ENCODE measurements at places on chromosomes 7 and 10.
A peak's percentile ranks its signal among the peaks of the same experiment; 100 is the strongest.

GRCh38 chr7:43824963-43825362 lies 44.4 kb downstream of the MRPS24 start:
- no peak for DNase-seq

GRCh38 chr10:110613341-110613995 lies 30.7 kb upstream of the RBM20 start:
- DNase-seq: no peak

DNA sequence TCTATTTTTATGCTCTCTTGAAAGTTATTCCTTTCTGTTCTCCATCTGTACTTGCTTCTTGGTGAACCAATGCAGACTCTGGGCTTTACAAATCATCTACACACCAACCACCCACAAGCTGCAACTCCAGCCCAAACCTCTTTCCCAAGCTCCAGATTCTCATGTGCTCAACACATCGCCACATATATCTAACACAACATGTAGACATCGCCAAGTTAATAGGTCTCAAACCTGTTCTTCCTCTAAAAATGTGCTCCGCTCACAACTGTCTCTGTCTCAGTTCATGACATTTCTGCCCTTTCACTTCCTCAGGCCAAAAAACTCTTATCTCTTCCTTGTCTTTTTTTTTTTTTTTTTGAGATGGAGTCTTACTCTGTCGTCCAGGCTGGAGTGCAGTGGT lies 95.7 kb upstream of the EEPD1 start:
- DNase-seq: no peak

DNA sequence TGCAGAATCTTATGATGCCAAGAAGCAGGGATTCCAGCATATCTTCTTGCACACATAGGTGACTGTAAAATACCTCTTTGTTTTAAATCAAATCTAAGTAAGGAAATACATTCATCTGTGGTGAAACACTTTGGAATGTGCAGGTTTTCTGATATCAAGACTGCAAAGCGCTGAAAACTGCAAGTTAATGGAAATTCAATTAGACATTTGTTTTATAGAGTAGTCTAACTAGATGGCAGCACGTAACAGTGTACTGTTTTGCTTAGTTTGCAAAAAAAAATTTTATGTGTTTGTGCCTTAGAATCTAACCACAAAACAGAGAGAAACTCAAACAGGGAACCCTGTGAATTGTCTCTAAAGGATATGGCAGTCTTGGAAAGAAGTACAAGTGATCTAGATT lies 259.2 kb downstream of the HDAC9 start:
- no peak for DNase-seq

GRCh38 chr7:79593866-79594301 lies 140.4 kb upstream of the MAGI2 start:
- peak; percentile 29 for DNase-seq

GRCh38 chr7:157635148-157635500 lies 298.3 kb downstream of the DNAJB6 start:
- DNase-seq: no peak

GRCh38 chr7:27164367-27165088 lies 809 bp downstream of the HOXA9 start:
- DNase-seq: no peak

GRCh38 chr7:123558289-123558874 lies 764 bp upstream of the NDUFA5 start:
- DNase-seq: no peak

DNA sequence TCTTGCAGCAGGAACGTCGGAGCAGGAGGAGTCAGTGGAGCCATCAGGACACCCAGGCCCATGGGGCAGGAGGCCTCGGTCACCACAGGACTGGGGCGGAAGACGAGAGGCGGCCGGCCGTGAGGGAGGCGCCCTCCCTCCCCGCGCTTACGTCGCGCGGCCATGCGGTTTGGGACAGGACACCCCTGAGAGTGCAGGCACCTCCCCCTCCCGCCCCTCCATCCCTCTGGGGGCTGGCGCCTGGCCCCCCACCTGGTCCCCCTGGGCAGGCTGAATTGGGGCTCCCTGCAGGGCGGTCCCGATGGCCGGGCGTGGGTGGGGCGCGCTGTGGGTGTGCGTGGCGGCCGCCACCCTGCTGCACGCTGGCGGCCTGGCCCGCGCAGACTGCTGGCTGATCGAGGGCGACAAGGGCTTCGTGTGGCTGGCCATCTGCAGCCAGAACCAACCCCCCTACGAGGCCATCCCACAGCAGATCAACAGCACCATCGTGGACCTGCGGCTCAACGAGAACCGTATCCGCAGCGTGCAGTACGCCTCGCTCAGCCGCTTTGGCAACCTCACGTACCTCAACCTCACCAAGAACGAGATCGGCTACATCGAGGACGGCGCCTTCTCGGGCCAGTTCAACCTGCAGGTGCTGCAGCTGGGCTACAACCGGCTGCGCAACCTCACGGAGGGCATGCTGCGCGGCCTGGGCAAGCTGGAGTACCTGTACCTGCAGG lies 74.4 kb downstream of the ELFN1 start:
- DNase-seq: no peak

DNA sequence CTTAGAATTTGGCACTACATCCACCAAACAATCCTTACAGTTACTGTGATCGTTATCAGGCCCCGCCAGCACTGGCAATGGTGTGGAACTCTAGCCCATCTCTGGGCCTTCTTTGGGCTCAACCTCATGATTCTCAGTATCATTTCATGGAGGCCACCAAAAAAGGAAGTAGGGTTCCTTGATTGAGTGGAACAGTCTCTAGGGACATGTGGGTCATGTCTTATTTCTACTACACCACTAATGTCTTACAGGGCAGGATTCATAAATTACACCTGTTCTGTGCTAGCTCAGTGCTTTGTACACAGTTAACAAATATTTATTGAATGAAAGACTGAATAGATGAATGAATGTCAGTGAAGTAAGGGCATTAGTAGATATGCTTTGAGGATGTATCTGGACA lies 53.9 kb downstream of the AP3M1 start:
- no peak for DNase-seq

DNA sequence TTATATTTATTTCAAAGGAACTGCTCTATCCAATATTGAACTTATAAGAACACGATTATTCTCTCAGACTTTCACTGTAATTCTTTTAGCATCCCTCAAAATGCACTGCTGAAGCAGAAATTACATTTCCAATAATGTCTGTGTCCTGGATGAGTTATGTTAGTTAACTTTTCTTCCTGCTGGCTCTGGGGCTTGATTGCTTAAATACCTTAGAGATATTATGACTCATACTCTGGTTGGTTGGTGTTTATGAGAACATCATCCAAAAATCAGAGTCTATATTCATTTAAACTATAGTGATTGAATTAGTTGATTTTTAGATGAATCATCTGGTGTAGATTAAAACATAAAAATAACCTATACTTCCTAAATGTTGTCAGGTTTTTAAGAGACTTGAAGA lies 246.3 kb upstream of the VWC2 start:
- DNase-seq: no peak

GRCh38 chr7:24595671-24596418 lies 22.6 kb downstream of the PALS2 start:
- DNase-seq: no peak

GRCh38 chr10:131703541-131703940 lies 197.3 kb upstream of the PPP2R2D start:
- DNase-seq: no peak

GRCh38 chr10:49082766-49083165 lies 32.6 kb downstream of the VSTM4 start:
- peak; percentile 27 for DNase-seq

DNA sequence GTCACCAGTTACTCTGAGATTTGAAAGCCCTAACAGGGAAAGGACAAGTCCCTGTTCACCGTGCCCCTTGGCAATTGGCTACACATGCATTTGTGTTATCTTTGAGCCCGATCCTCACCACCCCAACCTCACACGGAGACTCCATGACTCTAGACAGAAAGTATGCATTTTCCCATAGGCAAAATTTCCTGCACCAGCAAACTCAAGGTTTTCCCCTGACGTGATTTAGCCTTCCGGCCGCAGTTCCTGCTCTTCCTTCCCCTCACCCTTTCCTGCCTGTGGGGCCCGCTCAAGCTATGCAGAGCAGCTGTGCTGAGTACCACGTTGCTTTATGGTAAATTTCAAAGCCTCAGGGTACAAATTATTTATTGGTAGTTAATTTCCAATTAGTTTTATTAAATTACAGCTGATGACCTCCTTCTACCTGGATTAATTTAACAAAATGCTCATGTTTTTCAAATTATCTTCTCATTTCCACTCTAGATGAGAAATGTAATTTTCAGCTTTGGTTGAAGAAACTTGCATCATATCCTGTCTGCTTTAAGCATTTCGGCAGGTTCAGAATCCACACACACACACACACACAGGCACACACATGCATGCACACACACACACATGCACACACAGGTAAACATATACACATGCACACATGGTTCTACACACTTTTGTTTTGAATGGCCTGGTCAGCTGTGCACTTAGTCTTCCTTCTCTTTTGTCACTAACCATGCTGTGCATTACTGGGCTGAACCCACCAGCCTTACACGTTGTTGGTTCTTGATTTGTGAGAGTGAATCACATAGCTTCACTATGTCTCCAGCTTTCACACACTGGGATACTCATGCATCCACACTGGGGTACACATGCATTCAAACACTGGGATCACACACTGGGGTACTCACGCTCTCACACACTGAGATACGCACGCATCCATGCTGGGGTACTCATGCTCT lies 283.1 kb upstream of the PITRM1 start:
- DNase-seq: no peak

DNA sequence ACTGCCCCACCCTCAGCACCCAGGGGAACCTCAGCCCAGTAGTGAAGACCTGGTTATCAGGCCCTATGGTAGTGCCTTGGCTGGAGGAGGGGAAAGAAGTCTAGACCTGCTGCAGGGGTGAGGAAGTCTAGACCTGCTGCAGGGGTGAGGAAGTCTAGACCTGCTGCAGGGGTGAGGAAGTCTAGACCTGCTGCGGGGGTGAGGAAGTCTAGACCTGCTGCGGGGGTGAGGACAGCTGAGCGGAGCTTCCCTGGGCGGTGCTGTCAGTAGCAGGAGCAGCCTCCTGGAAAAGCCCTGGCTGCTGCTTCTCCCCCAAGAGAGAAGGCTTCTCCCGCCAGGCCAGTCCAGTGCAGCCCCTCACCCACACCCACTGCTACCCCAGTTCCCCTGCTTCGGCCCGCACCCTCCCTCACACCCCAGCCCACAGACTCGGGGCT lies 6.3 kb downstream of the NOS3 start:
- DNase-seq: no peak

- no peak for DNase-seq
Observed at GRCh38 chr7:7732621-7733281, 14.3 kb upstream of the RPA3 start.

GRCh38 chr10:7534480-7534852 lies 123.6 kb upstream of the SFMBT2 start:
- DNase-seq: no peak

GRCh38 chr10:17238445-17239291 lies 10.6 kb downstream of the VIM start:
- DNase-seq: no peak

DNA sequence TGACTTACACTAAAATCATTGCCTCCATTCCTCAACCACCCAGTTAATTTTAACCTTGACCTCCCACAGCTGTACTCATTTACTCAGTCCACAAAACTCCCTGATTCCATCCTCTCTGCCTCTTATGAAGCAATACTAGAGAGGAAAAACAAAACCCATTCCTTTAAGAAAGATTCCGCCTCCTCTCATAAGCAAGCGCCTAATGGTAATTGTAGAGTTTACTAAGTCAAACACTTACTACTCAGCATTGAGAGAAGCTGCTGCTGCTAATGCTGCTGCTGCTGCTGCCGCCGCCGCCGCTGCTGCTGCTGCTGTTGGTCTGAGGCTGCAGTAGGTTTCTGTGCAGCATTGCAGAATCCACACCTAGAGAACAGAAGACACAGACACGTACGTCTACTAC lies 2.1 kb upstream of the ADD3 start:
- peak; percentile 28 for DNase-seq

DNA sequence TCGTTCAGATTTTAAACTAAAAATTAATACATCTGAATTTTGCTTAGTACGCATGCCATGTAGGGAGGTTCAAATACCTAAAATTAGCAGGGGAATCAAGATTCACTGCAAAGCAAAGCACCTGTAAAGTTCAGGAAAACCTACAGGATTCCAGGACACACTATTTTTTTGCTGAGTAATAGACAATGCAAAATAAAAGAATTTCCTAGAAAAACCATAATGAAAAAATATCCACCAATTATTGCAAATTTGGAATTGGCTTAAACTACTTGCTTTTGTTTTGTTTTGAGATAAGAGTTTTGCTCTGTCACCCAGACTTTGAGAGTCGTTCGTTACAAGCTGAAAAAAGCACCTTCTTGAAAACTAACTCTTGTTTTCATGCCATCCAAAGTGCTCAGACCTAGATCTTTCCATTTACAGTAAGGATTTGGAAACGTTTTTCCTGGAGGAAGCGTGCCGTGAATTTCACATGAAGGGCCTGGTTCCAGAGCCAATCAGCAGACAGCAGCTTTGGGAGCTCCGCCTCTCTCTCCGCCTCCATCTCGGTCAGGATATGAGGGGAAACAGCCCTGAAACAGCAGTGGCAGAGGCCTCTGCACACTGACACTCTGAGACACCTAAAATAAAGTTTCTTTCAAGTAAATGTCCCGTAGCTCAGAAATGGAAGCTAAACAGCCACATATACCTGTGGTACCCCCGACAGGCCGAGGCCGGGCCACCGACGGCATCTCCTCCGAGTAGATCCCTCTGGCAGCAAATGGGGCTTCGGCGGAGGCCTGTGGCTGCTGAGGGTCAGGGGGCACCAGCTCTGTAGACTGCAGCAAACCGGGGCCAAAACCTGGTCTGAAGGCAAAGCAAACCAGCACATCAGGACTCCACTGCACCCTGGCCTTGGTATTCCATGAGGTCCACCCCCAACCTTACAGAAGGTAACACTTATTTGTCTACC lies 45.9 kb upstream of the ATP6V0A4 start:
- no peak for DNase-seq

DNA sequence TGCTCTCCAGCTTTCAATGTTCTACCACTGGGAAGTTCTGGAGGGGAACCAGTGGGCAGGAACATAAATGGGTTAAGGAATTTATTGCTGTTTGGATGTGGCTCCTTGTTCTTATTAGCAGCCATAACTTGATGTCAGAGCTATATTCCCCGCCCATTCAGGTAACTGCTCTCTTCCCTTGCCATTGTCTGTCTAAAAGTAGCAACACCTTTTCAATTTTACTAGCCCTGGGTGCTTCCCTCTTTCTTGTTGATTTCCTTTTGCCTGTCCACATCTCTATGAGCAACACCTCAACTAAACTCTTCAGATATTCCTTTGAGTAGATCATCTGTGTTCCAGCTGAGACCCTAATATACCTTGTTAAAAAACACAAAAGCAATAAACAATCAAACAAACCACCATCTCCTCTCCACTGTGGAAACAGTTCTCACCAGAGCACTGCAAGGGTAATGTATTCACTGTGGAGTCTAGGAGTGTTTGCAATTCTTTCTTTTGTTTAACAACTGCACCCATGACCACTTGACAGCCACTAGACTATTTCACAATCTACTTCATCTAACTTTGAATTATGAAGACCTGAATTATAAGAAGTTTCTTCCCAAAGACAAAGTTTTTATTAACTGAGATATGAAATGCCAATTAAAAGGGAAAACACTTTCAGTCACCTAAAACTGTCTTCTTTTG lies 436.7 kb downstream of the IPMK start:
- peak; percentile 65 for DNase-seq

- no peak for DNase-seq
Observed at GRCh38 chr7:37947138-37947940, 26.9 kb downstream of the EPDR1 start.

GRCh38 chr7:32379510-32380112 lies 110.6 kb downstream of the LSM5 start:
- DNase-seq: no peak
